ENCODE measurements at places on chromosomes 1 and 21. TPM values are rescaled to one million over a fixed set of nuclear protein-coding genes. Genes with fewer than 3 reads are reported as not detected.

The CFHR4 gene
- total RNA-seq, result not detected

The SLAMF9 gene
- 0.34 TPM for total RNA-seq

The PPP2R5A gene
- 20.1 TPM for total RNA-seq

The RIMKLA gene
- 1.1 TPM for total RNA-seq

The DIPK1A gene
- 8.6 TPM for total RNA-seq

The C1orf159 gene
- 9.0 TPM for total RNA-seq

The AGTRAP gene
- total RNA-seq, result 105 TPM

The CD5L gene
- total RNA-seq, result not detected

The SH3GLB1 gene
- 36.5 TPM for total RNA-seq

The REN gene
- not detected for total RNA-seq
